ENCODE measurements at places on chromosomes 3 and 15.

GRCh38 chr3:114624047-114624445 lies 330.2 kb downstream of the TIGIT start:
- DNase-seq: peak; percentile 25

- peak; percentile 30 for DNase-seq
Measured at GRCh38 chr3:171972871-171973348, 66.5 kb upstream of the FNDC3B start.

DNA sequence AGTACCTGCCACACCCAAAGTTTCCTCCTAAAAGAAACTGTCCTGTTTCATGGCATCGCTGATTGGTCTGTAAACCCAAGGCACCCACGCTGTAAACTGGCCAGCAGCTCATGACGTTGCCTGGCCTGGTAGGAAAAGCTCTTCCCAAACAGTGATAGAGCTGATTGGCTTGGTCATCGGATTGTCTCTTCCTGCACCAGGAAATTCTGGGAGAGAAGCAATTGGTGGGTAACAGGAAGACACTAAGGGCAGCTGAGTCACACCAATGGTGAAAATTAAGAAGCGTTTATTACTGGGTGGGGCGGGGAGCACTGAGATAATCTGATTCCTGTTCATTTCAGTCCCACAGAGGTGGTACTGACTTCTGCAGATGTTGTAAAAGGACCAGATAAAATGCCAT lies 31.0 kb downstream of the KLHL6 start:
- DNase-seq: no peak

DNA sequence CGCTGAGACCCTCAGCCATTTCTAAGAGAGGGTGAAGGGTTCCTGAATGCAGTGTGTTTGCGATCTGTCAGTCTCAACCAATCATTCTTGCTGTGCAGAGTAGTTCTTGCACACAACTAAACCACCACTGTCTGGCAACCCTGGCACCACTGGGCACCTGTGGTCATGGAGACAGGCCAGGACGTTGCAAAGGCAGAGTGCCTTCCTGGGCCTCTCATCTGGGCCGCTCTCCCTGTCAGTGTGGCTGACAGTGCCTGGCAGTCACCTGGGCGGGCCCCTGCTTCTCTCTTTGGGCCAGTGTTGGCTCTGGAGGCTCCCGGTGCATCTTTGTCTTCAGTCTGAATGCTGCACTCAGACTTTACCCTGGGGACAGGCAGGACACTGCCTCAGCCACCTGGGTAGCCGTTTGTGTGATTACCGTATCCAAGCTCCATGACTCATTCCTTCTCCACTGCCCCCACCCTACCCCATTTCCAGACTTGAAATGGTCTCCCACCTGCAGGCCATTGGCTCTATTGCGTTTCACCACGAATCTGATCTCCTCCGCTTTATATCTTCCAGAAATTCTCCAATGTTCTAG lies 104.6 kb upstream of the KLF13 start:
- DNase-seq: no peak

GRCh38 chr3:185712337-185712736 lies 112.5 kb downstream of the IGF2BP2 start:
- peak; percentile 65 for DNase-seq

GRCh38 chr3:10706156-10706739 lies 109.8 kb upstream of the SLC6A11 start:
- DNase-seq: no peak

DNA sequence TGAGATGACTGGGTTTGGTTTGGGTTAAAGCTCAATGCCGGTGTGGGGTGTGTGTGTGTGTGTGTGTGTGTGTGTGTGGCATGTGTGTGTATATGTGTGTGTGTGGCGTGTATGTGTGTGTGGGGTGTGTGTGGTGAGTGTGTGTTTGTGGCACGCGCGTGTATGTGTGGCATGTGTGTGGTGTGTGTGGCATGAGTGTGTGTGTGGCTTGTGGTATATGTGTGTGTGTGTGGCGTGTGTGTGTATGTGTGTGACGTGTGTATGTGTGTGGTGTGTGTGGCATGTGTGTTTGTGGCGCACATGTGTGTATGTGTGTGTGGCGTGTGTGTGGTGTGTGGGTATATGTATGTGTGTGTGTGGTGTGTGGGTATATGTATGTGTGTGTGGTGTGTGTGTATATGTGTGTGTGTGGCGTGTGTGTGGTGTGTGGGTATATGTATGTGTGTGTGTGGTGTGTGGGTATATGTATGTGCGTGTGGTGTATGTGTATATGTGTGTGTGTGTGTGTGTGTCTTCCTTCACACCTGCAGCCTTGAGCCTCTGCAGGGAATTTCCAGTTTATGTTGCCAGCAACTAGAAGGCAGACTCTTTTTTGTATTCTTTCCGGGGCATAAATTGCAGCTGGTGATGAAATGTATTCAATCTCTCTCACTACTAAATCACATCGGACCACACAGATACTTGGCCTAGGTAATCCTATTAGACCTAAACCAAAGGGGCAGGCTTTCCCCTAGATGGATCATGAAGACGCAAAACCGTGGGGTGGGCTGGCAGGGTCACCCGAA lies 34.8 kb downstream of the CHRD start:
- DNase-seq: no peak

DNA sequence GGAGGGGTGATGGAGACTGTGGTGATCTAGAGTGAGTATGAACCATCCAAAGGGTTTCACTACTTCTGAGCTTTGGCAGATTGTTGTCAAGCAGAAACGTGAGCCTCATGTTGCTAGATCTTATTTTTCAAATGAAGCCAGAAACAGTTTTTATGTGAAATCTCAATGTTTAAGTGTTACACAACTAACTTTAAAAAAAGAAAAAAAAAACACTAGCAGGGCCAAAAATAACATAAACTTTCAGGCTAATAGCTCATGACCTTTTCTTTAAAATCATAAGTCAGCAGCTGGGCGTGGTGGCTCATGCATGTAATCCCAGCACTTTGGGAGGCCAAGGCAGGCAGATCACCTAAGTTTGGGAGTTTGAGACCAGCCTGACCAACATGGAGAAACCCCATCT lies 2.1 kb upstream of the HTR3D start:
- DNase-seq: no peak

DNA sequence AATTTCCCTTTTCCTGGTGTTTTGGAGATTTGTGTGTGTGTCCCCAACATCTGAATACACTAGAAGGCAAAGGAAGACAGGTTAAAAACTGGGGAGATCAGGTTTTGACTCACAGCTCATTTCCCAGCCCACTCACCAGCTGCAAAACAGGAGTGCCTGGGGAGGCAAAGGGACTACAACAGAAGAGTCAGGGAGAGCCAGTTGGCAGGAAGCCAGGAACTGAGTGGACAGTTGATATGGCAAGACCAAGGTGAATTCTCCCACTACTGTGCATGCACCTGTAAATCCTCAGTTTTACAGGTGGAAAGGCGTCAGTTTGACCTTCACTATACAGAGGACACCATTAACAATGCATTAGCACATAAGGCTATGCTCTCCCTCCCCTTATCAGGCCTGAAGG lies 901.5 kb upstream of the SEMA6D start:
- no peak for DNase-seq

GRCh38 chr3:37626736-37627565 lies 234.7 kb upstream of the CTDSPL start:
- DNase-seq: peak; percentile 31

- DNase-seq: no peak
Measured at GRCh38 chr3:50759015-50759414, 84.3 kb downstream of the DOCK3 start.

GRCh38 chr3:192867645-192868044 lies 50.0 kb downstream of the MB21D2 start:
- peak; percentile 55 for DNase-seq

DNA sequence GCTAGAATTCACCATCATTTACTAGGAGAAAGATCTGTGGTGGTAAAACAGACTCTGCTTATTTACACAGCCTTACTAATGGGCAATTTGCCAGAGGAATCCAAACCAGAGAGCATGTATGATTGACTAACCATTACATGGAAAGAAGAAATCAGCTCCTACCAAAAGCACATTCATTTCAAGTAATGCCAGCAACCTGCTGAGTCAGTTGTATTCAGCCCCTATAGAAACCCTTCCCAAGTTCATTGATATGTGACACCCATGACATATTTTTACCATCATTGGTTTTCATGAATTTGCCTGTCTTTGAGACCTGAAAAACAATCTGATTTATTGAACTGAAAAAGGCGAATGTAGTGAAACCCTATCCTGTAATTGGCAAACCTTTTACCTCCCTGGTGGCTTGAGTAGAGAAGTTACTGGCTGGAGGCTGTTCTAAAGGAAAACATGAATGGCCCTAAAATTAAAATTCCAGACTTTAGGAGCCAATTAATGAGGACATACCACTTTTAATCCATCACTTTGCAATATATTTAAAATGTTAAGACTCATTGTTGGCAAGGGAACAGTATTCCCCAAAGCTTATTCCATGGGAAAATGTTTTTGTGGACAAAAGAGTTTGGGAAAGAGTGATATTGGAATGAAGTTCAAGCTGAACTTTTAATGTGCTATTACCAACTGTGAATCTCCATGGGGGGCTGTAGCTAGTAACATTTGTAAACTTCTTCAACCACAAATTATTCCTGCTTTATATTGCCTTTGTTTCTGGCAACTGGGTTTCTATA lies 542.9 kb downstream of the FHIT start:
- DNase-seq: peak; percentile 94

DNA sequence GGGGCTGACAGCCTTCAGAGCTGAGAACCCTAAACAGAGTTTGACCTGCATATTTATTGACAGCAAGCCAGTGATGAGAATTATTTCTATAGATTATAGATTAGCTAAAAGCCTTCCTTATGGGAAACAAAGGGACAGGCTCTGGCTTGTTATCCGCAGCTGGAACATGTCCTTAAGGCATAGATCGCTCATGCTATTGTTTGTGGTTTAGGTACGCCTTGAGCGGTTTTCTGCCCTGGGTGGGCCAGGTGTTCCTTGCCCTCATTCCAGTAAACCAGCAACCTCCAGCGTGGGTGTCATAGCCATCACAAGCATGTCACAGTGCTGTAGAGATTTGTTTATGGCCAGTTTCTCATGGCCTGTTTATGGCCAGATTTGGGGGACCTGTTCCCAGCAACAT lies 10.2 kb upstream of the FAH start:
- DNase-seq: no peak

DNA sequence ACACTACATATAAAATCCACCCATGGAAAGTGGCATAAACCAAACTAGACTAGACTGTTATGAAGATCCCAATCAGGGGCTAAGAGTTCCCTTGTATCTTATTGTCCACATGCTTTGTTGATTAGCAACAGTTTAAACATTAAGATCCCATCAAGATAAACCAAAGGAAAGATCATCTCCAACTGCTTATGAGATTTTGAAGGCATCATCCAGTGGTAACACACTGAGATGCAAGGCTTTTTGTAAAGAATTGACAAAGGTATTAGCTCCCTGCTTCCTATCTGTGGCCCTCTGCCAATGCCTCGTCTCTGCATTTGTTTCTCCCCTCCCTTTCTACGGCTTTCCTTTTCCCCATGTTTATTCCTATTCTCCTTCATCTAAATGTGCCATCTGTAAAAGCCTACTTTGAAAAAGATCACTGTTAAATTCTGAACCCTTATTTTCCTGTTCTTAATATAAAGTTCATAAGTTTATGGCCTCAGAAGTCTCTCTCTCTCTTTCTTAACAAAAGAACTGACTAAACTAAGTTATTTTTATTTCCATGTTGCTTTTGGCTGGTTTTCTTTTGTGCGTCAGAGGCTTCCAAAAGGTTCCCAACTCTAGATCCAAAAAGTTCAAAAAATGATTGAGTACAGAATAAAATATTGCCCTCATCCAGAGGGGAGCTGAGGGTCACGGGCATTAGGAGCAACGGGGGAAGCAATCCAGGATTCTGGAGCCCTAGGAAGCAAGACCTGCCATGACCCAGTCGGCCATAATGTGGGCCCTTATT lies 5.5 kb downstream of the PLD1 start:
- DNase-seq: no peak

DNA sequence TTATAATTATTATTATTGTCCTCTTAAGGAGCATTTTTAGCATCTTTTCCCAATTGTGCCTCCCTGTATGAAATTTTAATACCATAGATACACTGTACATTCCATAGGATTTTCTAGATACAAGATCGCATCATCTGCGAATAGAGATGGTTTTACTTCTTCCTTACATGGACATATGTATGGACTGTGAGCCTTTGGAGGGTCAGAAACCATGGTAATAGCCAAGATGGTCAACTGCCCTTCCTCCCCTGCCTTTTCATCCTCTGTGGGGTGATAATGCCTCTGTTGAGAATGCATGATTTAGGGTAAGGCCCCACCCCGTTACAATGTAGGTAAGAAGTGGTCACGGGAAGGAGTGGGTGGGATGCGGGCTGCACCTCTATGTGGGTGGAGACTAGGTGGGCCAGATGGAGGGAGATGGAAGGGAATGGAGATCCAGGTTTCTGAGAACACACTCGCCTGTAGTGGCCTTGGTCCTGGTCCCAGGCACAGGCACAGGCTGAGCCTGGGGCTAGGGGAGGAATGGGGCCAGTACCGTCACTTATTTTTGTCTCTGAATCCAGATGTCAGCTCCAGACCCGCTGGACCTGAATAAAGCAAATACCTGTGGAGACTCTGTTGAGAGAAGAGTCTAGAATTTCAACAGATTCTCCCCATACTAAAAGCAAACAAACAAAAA lies 31.7 kb downstream of the GOLGA6A start:
- peak; percentile 53 for DNase-seq

- no peak for DNase-seq
Measured at GRCh38 chr3:23270423-23270822, 67.3 kb downstream of the UBE2E2 start.

GRCh38 chr3:128426128-128426921 lies 40.4 kb downstream of the DNAJB8 start:
- peak; percentile 11 for DNase-seq

GRCh38 chr3:57985176-57985983 lies 22.8 kb upstream of the FLNB start:
- DNase-seq: no peak

DNA sequence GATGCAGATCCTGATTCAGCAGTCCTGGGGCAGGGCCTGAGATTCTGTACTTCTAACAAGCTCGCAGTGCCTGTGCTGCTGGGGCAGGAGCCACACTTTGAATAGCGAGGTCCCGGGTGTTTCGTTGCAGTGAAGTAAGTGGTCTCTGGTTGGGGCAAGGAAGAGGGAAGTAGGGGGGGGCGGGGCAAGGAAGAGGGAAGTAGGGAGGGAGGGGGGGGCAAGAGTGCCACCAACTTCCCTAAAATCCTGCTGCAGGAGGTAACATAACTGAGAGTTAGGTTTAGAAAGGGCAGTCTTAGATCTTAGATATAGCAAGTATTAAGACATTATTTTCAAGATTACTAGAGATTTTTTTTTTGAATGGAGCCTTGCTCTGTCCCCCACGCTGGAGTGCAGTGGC lies 35.5 kb downstream of the CRTAP start:
- DNase-seq: no peak

- no peak for DNase-seq
Measured at GRCh38 chr3:66140743-66141372, 79.9 kb upstream of the SLC25A26 start.

DNA sequence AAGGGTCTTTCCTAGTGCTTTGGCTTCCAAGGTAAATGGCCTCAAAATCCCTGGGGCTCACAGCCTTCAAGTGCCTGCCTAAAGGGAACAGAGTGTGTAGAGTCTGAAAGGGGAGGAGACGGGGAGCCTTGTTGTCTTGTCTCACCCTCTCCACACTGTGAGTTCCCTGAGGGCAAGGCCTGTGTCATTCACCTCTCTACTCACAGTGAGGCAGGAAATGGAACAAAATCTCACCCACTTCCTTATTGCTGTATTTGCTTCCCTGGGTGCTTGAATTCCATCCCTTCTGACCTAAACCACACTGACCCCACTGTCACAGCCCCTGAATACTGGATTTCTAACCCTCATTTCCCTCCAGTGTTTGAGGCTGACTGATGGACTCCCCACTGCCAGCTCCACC lies 197.5 kb downstream of the EPHB1 start:
- DNase-seq: no peak

GRCh38 chr15:83092309-83092976 lies 15.0 kb upstream of the TM6SF1 start:
- no peak for DNase-seq
